Nucleus accumbens (tissue), 56 donors: ENCODE measurements at places on chromosomes 5 and 9.

- DNase-seq: no peak
Observed at GRCh38 chr5:124512952-124513632, 233.3 kb downstream of the ZNF608 start.

DNA sequence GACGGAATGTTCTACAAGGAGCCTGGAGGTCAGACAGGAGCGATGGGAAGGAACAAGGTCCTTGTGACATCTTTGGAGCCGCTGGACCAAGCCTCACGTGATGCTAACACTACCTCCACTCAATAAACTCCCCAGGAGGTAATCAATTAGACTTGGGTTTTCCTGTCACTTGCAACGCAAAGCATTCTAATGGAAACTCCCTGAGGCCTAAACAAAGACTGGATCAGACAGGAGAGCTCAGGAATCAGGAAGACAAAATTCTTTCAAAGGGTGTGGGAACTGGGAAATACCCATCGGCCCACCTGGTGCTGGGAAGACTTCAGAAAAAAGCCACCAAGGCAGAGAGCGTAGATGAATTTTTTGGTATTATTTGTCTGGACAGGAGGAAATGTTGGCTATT, 22.3 kb upstream of the UNC5A start:
- DNase-seq: no peak

DNA sequence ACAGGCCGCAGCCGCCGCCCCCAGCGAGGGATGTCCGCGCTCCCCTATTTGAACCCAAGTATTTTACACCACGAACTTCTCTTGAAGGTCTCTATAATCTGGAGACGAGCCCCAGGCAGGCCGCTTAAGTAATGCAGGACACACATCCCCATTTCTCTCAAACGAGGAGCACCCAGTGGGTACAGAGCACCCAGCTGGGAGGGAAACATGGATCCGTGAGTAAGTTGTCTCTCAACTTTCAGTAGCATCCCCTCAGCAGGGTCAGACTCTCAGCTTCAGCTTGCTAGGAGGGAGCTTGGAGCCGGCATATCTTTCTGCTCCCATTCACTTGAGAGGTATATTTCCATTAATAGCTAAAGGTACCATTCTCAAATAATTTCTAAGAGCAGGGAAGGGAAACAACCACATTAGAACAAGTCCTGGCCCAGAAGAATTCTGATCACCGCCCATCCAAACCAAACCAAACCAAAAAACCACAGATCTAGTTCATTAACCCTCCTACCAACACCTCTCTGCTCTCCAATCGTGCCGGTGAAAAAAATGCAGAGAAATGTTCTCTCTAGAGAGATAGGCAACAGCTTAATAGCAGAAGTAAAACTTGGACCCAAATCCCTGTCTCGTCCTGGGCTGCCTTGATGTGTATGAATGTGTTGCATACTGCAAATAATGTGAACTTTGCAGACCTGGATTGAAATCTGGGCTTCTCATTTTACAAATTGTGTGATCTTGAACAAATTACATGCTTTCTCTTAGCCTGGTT, 910 bp downstream of the TDRD7 start:
- no peak for DNase-seq

- DNase-seq: no peak
Observed at GRCh38 chr5:157468293-157468965, 8.4 kb downstream of the NIPAL4 start.

DNA sequence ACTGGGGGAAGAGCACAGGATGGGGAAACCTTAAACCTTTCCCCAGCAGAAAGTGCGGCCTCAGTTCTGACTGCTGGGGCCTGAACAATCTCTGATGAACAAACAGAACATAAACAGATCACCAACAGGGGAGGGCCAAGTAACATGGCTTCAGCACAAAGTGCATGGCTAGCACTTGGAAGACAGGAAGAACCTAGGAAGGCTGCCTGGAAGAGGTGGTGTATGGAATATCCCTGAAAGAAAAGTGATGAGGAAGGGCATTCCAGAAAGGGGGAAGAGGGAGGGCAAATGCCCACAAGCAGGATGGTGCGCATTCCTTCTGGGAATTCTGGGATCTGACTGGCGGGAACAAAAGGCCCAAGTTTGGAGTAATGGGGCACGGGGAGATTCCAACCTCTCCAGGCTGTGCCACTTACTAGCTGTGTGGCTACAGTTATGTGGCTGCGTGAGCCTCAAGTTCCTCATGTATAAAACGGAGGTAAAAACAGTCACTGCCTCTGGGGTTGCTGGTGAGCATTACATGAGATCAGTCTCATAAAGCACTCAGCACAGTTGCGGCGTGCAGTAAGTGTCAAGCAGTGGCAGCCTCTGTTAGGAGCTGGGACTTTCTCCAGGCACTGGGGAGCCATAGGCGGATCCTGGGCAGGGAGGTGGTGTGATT, 1.6 kb downstream of the PDGFRB start:
- DNase-seq: no peak

DNA sequence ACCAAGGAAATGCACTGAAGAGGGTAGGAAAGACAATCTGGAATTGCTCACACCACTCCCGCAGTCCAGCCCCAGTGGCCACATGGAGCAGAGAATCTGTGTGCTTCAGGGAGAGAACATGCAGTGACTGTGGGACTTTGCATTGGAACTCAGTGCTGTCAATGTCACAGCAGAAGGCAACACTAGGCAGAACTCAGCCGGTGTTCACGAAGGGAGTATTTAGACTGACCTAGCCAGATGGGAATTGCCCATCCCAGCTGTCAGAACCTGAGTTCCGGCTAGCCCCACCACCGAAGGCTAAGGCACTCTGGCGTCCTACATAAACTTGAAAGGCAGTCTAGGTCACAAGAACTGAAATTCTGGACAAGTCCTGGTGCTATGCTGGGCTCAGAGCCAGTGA, 139.0 kb downstream of the AGTPBP1 start:
- DNase-seq: no peak

GRCh38 chr5:104018299-104018698, 455.7 kb upstream of the NUDT12 start:
- DNase-seq: no peak

GRCh38 chr9:84357275-84357674, 16.7 kb upstream of the SLC28A3 start:
- DNase-seq: no peak

DNA sequence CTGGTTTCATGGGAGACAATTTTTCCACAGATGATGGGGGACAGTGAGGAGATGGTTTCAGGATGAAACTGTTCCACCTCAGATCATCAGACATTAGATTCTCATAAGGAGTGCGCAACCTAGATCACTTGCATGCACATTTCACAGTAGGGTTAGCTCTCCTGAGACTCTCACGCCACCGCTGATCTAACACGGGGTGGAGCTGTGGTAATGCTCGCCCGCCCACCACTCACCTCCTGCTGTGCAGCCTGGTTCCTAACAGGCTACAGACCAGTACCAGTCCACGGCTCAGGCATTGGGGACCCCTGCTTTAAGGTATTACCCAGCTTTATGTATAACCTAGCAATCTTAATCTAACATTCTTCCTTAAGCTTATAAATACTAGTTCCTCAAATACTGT, 35.6 kb downstream of the TTC39B start:
- no peak for DNase-seq
